ENCODE measurements at places on chromosomes 5 and 9.

GRCh38 chr9:71783120-71783523 is 14.8 kb upstream of the CEMIP2 start:
- peak; percentile 74 for DNase-seq

GRCh38 chr5:108216890-108217289 is 165.0 kb downstream of the FBXL17 start:
- no peak for DNase-seq

GRCh38 chr5:42360056-42360455 is 63.2 kb upstream of the GHR start:
- DNase-seq: no peak

GRCh38 chr5:30092548-30092947 is 1100.9 kb upstream of the CDH6 start:
- no peak for DNase-seq

DNA sequence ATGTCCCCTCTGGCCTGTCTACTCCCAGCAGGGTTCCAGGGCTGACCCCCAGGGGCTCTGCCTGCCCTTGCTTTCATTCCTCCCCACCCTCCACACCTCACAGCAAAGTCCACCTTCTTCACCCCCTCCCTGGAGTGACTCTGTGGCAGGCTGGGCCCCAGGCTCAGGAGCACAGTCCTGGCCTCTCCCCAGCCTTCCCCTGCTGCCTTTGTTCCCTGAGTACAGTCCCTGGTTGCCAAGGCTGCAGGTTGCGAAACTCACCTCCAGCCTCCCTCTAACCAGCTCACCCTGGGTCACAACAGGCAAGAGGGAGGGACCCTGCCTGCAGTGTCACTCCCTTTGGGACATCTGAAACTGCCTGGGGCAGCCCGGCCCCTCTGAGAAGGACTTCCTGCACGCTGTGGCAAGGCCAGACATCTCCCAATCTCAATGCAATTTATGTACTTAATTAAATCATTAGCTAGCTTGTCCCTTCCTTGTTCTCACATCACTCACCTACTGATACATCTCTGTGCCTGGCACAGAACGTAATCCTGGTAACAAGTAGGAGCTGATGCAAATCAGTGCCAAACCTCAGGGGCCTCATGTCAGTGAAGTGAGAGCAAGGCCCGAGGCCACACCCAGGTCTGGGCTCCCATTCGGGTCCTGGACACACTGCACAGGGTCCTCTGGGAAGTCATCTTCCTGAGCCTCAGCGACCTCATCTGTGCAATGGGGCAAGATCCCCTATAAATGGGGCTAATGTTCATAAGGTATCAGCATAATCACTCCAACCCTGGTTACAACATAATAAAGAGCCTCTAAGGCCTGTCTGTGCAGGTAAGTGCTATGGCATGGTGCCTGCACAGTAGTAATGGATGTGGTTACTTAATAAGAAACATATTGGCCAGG is 27.3 kb upstream of the TRIM14 start:
- DNase-seq: no peak

DNA sequence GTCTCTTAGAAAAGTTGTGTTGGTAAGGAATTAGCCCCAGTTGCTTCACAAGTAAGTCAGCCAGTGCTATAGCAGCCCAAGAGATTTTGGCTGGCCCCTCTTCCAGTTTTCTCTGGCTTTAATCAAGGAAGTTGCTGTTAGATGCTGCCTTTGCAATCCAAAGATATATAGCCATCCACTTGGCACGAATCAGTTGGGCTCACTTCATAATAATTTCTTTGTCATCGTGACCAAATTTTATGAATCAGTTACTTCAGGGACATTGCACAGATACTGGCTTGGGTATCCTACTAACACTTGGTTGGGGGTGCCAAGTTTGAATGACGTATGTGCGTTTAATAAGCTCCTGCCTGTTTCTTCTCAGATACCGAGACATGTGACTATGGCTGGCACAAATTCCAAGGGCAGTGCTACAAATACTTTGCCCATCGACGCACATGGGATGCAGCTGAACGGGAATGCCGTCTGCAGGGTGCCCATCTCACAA is 81.5 kb downstream of the VCAN start:
- no peak for DNase-seq

GRCh38 chr9:27377811-27378456 is 81.0 kb upstream of the EQTN start:
- DNase-seq: no peak

GRCh38 chr5:161549106-161549505 is 2.6 kb upstream of the GABRB2 start:
- no peak for DNase-seq

- DNase-seq: no peak
These were observed 115.9 kb downstream of the PIK3R1 start for GRCh38 chr5:68331192-68332079.

DNA sequence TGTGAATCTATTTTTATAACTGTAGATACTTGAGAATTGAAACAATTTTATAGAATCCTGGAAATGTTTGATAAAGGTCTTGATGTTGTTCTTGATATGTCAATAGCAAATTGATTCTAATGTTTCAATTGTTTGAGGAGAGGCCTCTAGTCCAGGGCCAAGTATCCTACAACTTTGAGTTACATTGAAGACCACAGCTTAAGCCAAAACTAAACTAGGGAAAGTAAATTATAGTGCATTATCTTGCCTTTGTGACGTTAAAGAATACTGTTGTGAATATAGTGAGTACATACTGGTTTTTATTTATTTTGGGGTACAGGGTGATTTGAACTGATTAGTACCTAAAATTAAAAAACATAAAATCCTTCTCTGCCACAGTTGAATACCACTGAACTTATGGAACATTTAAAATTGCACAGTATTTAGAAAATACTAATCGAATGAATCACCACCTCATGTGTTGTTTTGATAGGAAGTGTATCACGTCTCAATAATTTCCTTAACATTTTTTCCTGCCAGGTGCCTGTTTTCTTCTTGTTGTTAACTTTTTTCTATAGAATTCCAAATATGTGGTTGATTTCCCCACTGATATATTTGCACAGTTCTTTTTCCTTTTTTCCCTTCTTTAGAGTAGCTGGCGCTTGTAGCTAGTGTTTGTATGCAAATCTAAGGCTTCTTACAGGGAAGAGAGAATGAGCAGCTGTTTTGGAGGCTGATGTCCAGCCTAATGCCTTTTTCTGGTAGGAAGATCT is 12.5 kb downstream of the ARHGEF28 start:
- DNase-seq: no peak

GRCh38 chr5:170434966-170435605 is 45.9 kb upstream of the KCNMB1 start:
- peak; percentile 8 for DNase-seq

- no peak for DNase-seq
These were observed 99.3 kb downstream of the NUDT12 start for GRCh38 chr5:103463261-103463660.

DNA sequence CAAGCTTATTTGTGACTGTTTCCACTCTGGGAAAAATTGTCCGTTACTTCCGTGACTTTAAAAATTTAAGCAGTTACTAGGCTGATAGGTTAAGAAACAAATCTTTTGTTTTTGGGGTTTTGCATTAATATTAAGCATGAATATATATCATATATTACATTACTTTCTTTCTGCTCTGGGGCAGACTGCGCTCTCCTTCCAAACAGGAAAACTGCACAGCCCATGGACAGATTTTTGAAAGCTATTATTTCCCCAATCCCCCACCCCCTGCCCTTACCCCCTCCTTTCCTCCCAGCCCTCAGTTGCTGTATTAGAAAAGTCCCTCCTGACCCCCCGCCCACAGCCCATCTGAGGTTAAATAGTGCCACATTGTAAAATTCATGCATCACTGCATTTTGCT is 50.4 kb downstream of the G3BP1 start:
- no peak for DNase-seq

GRCh38 chr5:132820162-132820754 is 7.2 kb downstream of the SOWAHA start:
- DNase-seq: peak; percentile 72

DNA sequence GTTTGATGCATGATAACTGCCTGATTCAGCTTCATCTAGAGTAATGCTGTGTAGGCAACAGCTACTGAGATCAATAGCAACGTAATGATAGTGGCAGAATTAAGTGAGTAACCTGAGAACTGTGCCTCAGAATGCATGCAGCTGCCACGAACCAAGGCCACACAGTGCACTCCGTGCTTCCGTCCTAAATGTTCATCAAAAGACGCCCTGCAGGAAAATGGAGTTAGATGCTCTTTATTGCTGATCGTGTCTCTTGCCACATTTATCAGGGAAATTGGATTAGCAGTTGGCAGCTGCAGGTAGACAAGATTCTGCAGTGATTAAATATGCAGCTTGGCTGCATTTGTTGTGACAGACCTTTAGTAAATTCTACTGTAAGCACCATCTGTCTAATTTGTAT is 107.7 kb upstream of the TLX3 start:
- no peak for DNase-seq

GRCh38 chr9:68495247-68495646 is 45.4 kb downstream of the TMEM252 start:
- DNase-seq: no peak

GRCh38 chr5:142235050-142235797 is 89.6 kb downstream of the SPRY4 start:
- peak; percentile 23 for DNase-seq

GRCh38 chr5:126098330-126099017 is 324.7 kb upstream of the GRAMD2B start:
- DNase-seq: no peak

DNA sequence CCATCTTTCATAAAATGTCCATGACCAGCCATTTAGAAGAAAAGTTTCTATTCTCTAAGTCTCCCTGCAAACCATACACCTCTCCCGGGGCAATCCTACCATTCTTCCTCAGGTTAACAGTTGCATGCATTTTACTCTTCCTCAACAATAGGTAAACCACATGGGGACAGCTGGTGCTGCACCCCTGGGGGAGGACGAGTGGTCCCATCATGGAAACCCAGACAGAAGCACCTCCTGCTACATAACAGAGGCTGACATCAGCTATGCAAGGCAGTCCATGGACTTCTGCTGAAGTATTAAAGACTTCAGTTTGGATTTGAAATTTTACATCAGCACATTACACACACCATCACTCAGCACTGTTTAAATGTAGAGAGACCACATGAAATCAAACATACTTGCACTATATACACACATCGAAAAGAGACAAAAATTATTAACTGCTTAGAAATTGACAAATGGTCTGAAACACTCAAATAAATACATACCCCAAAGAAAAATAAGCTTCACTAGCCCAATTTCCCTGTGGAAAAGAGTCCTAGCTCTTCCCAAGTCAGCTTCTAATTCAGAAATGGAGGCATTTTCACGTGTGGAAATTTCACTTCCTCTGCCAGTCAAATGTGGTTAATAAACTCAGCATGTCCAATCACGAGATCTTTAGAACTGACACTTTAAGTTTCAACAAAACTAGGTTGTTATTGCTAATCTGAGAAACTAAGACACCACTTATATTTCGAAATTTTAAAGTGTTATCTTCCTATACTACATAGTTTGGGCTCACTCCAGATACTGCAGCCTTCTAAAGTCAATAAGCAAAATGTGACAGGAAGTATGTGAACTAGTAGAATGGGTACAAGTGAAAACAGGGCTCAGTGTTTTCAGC is 173.4 kb downstream of the ROR2 start:
- no peak for DNase-seq

- no peak for DNase-seq
These were observed 764.9 kb downstream of the DNAH5 start for GRCh38 chr5:13179407-13180087.

- no peak for DNase-seq
These were observed 43.0 kb upstream of the SLC46A2 start for GRCh38 chr9:112933696-112934095.

DNA sequence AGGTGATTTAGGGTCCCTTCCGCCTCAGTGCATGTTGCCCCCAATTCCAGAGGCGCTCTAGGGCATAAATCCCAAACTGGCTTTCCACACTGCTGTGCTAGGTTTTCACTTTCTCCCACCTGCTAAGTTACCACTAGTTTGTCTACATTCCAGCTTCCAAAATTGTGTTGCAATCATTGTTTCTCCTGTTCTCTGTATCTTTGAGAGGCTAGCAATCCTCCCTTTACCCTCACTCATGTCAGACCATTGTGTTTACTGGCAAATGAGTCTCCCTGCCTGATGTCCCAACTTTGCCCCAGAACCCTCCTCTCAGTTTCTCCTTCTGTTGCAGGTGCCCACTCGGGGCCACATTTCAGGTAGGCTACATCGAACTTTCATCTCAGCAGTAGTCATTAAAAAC is 221.3 kb downstream of the PDZD2 start:
- no peak for DNase-seq

DNA sequence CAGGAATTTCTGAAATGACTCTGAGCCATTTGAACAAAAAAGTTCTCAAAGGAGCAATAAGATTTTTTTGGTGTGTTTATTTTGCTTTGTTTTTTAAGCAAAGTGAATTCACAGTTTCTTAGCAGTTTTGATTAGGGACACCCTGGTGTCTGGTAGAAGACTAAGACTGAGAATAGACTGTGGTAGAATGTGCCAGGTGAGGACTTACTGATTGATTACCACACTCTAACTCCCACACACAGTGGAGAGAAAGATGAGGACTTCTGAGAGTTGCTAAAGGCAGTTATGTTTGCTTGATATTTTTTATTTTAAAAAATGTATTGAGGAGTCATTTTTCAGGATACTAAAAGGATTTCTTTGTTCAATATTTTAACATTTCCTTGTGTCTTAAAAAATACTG is 175.1 kb downstream of the CD180 start:
- DNase-seq: no peak

DNA sequence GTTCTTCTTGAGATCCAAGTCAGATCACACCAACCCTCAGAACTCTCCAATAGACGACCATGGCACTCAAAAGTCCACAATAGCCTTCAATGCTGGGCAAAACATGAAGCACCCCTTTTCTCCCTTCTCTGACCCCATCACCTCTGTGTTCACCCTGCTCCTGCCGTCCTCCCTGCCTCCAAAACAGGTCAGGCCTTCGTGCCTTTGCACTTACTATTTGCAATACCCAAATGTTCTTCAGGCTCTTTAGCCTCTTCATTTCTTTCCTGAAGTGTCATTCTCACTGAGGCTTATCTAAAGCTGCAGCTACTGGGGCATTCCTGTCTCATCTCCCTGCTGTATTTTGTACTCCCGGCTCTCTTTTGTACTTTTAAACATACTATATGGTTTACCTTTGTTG is 2.0 kb upstream of the ROPN1L start:
- DNase-seq: no peak

- no peak for DNase-seq
These were observed 71.2 kb downstream of the UHRF2 start for GRCh38 chr9:6484210-6484609.

- DNase-seq: no peak
These were observed 37.7 kb upstream of the ICE1 start for GRCh38 chr5:5384660-5385330.

DNA sequence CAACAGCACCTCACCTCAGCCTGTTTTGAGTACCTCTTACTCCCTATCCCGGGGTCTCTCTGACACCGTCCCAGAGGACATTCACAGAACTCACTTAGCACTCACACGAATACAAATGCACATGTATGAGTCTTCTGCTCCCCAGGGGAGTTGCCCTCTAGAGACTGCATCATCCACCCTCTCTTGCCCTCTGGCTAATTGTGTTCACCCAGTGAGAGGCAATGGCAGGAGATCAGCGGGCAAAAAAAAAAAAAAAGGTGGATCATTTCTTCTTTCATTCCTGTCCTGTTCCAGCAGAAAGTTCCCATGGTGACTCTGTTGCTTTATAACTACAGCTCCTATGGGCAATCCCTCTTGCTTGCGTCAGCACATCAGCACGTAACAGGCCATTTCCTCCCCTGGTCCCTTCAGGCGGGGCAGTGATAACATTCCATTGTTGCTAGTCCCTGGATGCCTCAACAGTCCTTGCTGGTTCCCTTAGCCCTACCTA is 23.5 kb upstream of the SNX2 start:
- DNase-seq: no peak

GRCh38 chr9:136714096-136714892 is 1.9 kb downstream of the DIPK1B start:
- DNase-seq: no peak
